NCI-H510A (cell line): ENCODE measurements at places on chromosomes 4 and X.

DNA sequence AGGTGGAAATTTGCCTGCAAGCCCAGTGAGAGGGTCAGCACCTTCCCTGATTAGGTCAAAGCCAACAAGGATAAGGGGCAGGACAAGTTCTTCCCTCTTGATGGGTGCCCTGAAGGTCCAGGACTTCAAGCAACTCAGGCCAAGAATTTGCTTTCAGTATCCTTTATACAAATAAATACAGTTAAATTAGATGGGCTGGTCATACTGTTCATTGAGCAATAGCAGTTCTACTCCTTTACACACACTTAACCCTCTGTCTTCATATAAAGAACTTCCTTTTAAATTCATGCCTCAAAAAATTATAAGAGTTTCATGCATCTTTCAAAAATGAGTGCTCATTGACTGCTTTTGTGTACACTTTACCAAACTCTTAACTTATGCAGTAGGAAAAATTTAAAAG is 392.0 kb downstream of the SPRY1 start:
- no peak for DNase-seq

DNA sequence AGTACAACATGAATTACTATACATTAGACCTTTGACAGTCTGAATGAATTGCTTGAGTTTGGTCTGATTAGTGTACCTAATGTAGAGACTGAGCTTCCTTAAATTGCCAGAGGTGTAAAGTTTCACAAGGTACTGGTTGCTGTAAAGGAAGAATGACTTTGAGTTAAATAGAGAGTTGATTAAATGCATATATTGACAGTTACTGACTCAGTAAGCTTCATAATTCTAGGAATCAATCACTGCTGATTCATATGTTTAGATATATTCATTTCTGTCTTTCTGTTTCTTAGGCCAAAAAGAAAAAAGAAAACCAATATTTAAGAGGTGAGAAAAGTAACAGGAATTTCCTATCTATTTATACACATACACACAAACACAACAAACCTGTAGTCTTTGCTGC is 16.2 kb upstream of the ART3 start:
- no peak for DNase-seq

DNA sequence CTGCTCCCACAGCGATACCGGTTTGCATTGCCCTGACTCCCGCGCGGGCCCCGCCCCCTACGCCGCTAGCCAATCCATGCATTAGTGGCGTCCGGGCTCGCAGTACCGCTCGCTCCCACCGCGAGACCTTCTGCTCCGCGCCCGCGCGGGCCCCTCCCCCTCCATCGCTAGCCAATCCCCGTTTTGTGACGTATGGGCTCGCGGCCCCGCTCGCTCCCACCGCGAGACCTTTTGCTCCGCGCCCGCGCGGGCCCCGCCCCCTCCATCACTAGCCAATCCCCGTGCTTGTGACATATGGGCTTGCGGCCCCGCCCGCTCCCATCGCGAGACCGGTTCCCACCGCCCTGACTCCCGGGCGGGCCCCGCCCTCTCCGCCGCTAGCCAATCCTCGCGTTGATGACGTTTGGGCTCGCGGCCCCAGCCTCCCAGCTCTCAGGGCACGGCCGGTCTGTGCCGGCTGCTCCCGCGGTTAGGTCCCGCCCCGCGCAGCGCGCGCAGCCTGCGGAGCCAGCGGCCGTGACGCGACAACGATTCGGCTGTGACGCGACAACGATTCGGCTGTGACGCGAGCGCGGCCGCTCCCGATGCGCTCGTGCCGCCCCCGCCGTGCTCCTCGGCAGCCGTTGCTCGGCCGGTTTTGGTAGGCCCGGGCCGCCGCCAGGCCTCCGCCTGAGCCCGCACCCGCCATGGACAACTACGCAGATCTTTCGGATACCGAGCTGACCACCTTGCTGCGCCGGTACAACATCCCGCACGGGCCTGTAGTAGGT is at the start of gene EMD:
TSS of gene EMD (plus strand) at position 497 of the 770 bp plus-strand sequence. CDS start at position 687, 190 bp downstream.
- DNase-seq: peak; percentile 99

DNA sequence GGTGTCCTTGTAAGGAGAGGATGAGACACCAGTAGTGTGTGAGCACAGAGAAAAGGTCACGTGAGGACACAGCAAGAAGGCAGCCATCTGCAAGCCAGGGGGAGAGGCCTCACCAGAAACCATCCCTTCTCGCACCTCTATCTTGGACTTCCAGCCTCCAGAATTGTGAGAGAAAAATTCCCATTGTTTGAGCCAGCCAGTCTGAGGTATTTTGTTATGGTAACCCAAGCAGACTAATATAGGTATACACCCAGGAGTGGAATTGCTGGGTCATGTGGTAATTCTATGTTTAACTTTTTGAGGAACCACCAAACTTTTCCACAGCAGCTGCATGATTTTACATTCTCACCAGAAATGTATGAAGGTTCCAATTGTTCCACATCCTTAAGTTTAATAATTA is 25.6 kb downstream of the ZDHHC9 start:
- no peak for DNase-seq

DNA sequence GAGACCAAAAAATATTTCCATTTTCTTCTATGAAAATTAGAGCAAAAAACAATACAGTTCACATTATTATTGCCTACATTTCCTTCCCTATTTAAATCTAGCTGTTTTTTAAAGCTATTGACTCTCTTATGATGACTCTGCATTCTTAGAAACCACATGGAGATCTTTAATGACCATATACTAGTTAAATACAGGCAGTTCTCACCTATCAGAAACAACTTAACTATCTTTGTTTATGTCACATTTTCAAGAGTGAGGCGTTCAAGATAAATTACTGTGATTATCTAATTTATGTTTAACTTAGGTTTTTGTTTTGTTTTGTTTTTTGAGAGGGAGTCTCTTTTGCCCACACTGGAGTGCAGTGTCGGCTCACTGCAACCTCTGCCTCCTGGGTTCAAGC is 3.0 kb downstream of the CISD2 start:
- DNase-seq: no peak

- DNase-seq: no peak
Measured at GRCh38 chr4:26842911-26843310, 17.7 kb upstream of the STIM2 start.

GRCh38 chr4:156475322-156475721 is 496.3 kb downstream of the PDGFC start:
- no peak for DNase-seq

GRCh38 chrX:5965406-5965805 is 263.3 kb downstream of the NLGN4X start:
- no peak for DNase-seq

- no peak for DNase-seq
Measured at GRCh38 chrX:19543951-19544381, 28.7 kb upstream of the MAP3K15 start.

- DNase-seq: peak; percentile 43
Measured at GRCh38 chr4:150078041-150078578, at the start of gene DCLK2. TSS of gene DCLK2 (plus strand) at chr4:150078445. CDS start at chr4:150079028, 583 bp downstream.

- no peak for DNase-seq
Measured at GRCh38 chrX:153321381-153322124, at the start of gene PNMA6F. TSS of gene PNMA6F (minus strand) at chrX:153321767. CDS start at chrX:153320674, 1,093 bp downstream.

DNA sequence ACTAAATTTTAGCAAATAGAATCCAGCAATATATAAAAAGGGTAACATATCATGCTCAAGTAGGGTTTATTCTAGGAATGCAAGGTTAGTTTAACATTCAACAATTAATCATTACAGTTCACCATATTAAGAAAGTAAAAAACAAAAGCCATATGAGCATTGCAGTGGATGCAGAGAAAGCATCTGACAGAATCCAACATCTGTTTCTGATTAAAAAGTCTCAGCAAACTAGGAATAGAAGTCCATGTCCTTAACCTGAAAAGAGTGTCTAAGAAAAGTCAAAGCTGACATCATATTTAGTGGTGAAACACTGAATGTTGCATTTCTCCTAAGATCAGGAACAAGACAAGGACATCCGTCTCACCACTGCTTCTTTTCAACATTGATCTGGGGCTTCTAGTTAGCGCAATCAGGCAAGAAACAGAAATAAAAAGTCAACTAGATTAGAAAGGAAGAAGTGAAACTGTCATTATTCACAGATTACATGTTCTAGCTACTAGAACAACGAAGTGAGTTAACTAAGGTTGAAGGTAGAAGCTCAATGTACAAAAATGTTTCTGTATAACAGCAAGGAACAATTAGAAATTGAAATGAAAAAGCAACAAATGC is 49.3 kb downstream of the MRPL1 start:
- DNase-seq: no peak

GRCh38 chrX:153410373-153410772 is 899 bp upstream of the ZFP92 start:
- DNase-seq: no peak

DNA sequence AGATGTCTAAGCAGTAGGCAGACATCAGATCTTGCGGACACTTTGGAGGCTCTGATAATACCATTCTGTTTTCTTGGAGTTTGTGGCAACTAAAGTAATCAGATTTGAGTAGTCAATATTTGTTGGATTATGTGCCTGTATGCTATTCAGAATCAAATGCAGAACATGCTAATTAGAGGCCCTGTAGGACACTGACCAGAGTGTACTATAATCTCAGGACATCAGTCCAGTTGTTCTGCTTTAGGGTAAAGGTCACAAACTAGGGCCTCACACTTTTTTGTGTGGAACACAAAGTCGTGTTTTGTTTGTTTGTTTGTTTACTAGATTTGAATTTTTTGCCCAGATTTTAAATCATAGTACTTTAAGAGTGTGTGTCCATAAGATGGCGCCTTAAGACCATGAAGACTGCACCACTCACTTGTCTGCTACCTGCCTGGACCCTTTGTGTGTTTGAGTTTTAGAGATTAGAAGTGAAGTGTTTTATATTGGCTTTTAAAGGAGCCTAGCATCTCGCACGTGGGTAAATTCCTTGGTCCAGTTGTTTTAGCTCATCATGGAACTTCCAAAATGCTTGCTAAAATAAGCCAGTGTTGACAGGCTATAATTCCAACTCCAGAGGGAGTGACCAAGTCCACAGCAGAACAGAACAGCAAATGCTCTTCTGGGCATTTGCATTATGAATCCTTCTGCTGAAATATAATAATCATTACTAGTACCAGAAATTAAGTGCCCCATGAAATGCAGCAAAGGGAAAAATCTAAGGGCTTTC is 34.7 kb downstream of the IL13RA1 start:
- no peak for DNase-seq

DNA sequence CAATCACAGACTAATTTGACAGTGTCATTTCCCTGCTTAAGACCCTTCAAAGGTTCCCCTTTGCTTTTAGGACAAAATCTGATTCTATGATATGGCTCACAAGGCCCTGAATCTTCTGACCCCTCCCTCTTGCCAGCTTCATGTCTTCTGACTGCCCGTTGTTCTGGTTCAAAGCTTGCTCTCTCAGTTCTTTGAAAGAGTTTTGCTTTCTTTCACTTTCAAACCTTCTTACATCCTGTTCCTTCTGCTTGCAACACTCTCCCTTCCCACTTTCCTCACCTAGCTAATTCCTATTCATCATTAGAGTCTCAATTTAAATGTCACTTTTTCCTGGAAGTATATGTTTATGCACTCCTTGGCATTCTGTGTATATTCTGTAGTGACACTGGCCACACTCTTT is 299.2 kb downstream of the IDS start:
- no peak for DNase-seq

GRCh38 chr4:52376132-52376704 is 282.9 kb downstream of the USP46 start:
- DNase-seq: no peak

GRCh38 chrX:150504397-150505182 is 63.8 kb upstream of the MTM1 start:
- DNase-seq: no peak
